IgD-negative memory B cell (primary cell): ENCODE measurements at places on chromosomes 13 and 19. TPM values are rescaled to one million over a fixed set of nuclear protein-coding genes. Genes with fewer than 3 reads are reported as not detected.

Gene MAST1
- 1.2 TPM for polyA plus RNA-seq

Gene HCN2
- polyA plus RNA-seq, result not detected

Gene ING1
- polyA plus RNA-seq, result 25.0 TPM

Gene SLC25A41
- polyA plus RNA-seq, result not detected

Gene SHISA7
- not detected for polyA plus RNA-seq

Gene ETV2
- polyA plus RNA-seq, result 0.50 TPM

Gene CGB1
- not detected for polyA plus RNA-seq

Gene ZNF574
- polyA plus RNA-seq, result 24.8 TPM

Gene HIPK4
- polyA plus RNA-seq, result 0.11 TPM

Gene ACP7
- not detected for polyA plus RNA-seq

Gene ZNF506
- polyA plus RNA-seq, result 24.5 TPM

Gene PRR12
- 0.70 TPM for polyA plus RNA-seq

Gene ZNF587B
- polyA plus RNA-seq, result 3.2 TPM

Gene ZNF93
- 11.2 TPM for polyA plus RNA-seq

Gene LAIR2
- polyA plus RNA-seq, result 0.99 TPM

Gene RASIP1
- 0.26 TPM for polyA plus RNA-seq

Gene SIPA1L3
- 13.6 TPM for polyA plus RNA-seq

Gene PGLYRP1
- not detected for polyA plus RNA-seq

Gene DGKH
- 0.03 TPM for polyA plus RNA-seq

Gene AKAP8L
- 99.6 TPM for polyA plus RNA-seq

Gene CEACAM6
- polyA plus RNA-seq, result not detected

Gene KLK2
- not detected for polyA plus RNA-seq

Gene PSG1
- polyA plus RNA-seq, result not detected

Gene RPS28
- polyA plus RNA-seq, result 2,981 TPM

Gene ZNF844
- 8.8 TPM for polyA plus RNA-seq

Gene PTH2
- polyA plus RNA-seq, result not detected

Gene SPATA13
- polyA plus RNA-seq, result 15.6 TPM

Gene DHDH
- 0.39 TPM for polyA plus RNA-seq

Gene SIGLEC5
- not detected for polyA plus RNA-seq

Gene TMPRSS9
- polyA plus RNA-seq, result not detected

Gene FXYD1
- 7.1 TPM for polyA plus RNA-seq

Gene CACNA1A
- polyA plus RNA-seq, result 3.1 TPM

Gene SLAIN1
- polyA plus RNA-seq, result 7.7 TPM

Gene HIF3A
- polyA plus RNA-seq, result not detected

Gene FFAR1
- 0.24 TPM for polyA plus RNA-seq

Gene ELSPBP1
- polyA plus RNA-seq, result not detected

Gene C1QTNF9
- polyA plus RNA-seq, result not detected

Gene NFKBIB
- 18.2 TPM for polyA plus RNA-seq

Gene CYP4F8
- not detected for polyA plus RNA-seq

Gene KLK15
- polyA plus RNA-seq, result not detected

Gene ERICH6B
- 0.45 TPM for polyA plus RNA-seq

Gene IFI30
- 473 TPM for polyA plus RNA-seq

Gene CALR3
- polyA plus RNA-seq, result not detected

Gene IGLON5
- polyA plus RNA-seq, result not detected

Gene ZNF787
- 2.8 TPM for polyA plus RNA-seq

Gene ATXN8OS
- polyA plus RNA-seq, result not detected

Gene PCP2
- polyA plus RNA-seq, result not detected

Gene RASAL3
- polyA plus RNA-seq, result 27.0 TPM

Gene ACER1
- polyA plus RNA-seq, result not detected

Gene DMKN
- 1.1 TPM for polyA plus RNA-seq

Gene FLT1
- 0.26 TPM for polyA plus RNA-seq

Gene MAG
- polyA plus RNA-seq, result 0.25 TPM

Gene RYR1
- polyA plus RNA-seq, result 0.03 TPM

Gene CGB2
- polyA plus RNA-seq, result not detected

Gene MRPL57
- 41.1 TPM for polyA plus RNA-seq

Gene TNFSF11
- polyA plus RNA-seq, result not detected

Gene CD177
- not detected for polyA plus RNA-seq
